PC-9 (cell line): ENCODE measurements at places on chromosomes 16 and 17. TPM values are rescaled to one million over a fixed set of nuclear protein-coding genes. Genes with fewer than 3 reads are reported as not detected.

The OTOP2 gene
- not detected in 2 replicates for total RNA-seq

GRCh38 chr17:57928928-57929327 lies 26.3 kb downstream of the CUEDC1 start:
- no peak overlapping the region for H3K4me3 ChIP-seq
- no peaks in the 10 kb centered on the region for H3K36me3 ChIP-seq
- no peaks in the 10 kb centered on the region for H3K27me3 ChIP-seq
- no peak for DNase-seq
- H3K4me1 ChIP-seq: peaks cover 17% of the 10 kb centered on the region

GRCh38 chr17:45147581-45148182 lies 593 bp upstream of the HEXIM1 start:
- peak; percentile 86 for DNase-seq
- H3K4me3 ChIP-seq: peak overlapping the region; percentile 73
- no peaks in the 10 kb centered on the region for H3K27me3 ChIP-seq
- H3K27ac ChIP-seq: peak overlapping the region; percentile 92
- H3K4me1 ChIP-seq: peaks cover 26% of the 10 kb centered on the region

DNA sequence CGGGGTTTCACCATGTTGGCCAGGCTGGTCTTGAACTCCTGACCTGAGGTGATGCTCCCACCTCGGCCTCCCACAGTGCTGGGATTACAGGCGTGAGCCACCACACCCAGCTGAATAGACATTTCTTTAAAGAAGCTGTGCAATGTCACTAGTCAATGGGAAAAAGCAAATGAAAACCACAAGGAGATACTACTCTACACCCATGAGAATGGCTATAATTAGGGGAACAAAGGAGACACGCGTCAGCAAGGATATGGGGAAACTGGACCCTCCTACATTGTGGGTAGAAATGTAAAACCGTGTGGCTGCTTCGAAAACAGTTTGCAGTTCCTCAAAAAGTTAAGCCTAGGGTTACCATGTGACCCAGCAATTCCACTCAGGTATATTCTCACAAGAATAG lies 103.4 kb downstream of the VPS53 start:
- no peak overlapping the region for H3K27ac ChIP-seq
- H3K4me1 ChIP-seq: no peaks in the 10 kb centered on the region
- no peaks in the 10 kb centered on the region for H3K36me3 ChIP-seq
- no peaks in the 10 kb centered on the region for H3K27me3 ChIP-seq

The FBXL16 gene
- 22.2 and 24.0 TPM in 2 replicates for total RNA-seq
